IgD-negative memory B cell (primary cell): ENCODE measurements at places on chromosomes 12 and 14. TPM values are rescaled to one million over a fixed set of nuclear protein-coding genes. Genes with fewer than 3 reads are reported as not detected.

OVCH1 gene
- polyA plus RNA-seq, result not detected

FOXG1 gene
- not detected for polyA plus RNA-seq

PRB4 gene
- polyA plus RNA-seq, result not detected

FOXA1 gene
- not detected for polyA plus RNA-seq

KLHL33 gene
- 0.10 TPM for polyA plus RNA-seq

CMA1 gene
- not detected for polyA plus RNA-seq

HOXC6 gene
- polyA plus RNA-seq, result not detected
